AG04449 (cell line): ENCODE measurements at places on chromosomes 12 and 14.

DNA sequence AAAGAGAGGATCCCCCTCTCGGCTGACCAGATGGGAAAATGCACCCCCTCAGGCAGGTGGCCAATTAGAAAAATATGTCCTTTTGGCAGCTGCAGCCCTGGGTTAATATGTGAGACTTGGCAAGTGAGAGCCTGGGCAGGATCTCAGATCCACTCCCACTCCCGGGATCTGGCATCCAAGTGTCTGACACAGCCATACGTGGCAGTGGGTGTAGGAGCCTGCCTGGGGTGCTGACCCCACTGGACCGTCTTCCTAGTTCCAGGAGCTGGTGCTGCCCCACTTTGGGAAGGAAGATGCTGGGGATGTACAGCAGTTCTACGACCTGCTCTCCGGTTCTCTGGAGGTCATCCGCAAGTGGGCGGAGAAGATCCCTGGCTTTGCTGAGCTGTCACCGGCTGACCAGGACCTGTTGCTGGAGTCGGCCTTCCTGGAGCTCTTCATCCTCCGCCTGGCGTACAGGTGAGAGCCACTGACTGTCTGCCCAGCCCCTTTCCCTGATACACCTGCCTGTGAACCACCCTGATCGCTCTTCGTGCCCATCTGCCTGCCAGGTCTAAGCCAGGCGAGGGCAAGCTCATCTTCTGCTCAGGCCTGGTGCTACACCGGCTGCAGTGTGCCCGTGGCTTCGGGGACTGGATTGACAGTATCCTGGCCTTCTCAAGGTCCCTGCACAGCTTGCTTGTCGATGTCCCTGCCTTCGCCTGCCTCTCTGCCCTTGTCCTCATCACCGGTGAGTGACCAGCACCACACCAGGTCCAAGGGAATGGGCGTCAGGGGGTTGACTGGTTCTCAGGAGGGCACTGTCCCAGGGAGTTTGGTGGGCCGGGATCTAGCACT is 5.8 kb downstream of the NR4A1 start:
- DNase-seq, result no peak

DNA sequence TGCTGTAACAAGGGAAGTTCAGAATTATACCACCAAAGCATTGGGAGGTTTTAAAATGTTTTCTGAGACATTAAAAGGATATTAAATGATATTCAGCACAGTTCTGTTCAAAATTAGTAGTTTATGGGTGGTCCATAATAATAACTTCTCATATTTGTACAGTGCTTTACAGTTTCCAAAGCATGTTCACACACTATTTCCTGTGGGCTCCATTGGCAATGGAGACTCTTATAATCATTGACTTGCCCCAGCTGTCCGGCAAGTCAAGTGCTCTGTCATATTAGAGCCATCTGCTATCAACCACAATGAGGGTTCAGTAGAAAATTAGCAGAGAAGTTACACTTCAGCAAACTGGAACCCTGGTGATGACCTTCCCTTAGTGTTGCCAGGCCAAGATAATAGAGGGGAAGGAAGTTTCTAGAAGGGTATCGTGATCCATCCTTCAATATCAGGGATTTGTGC is 526.6 kb upstream of the CCDC196 start:
- no peak for DNase-seq

DNA sequence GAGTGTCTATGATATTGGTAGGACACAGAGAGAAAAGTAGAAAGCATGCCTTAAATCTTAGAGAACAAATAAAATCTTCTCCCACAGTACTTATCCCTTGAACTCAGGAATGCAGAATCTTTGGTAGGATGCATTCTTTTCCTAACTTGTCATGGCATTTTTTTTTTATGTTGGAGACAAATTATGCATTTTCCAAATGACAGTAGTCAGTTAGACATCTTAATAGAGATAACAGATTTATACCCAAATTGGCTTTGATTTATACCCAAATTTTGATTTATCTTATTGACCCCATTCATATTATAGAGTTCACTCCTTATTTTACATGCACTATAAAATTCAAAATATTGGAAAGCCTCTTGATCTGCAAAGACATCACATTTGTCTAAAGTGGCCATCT is 132.9 kb downstream of the CNTN1 start:
- no peak for DNase-seq

GRCh38 chr12:69544087-69544486 is 41.2 kb upstream of the CCT2 start:
- no peak for DNase-seq
